ENCODE measurements at places on chromosomes 6 and 20.
A peak's percentile ranks its signal among the peaks of the same experiment; 100 is the strongest.

GRCh38 chr6:124200661-124201060, 397.0 kb downstream of the NKAIN2 start:
- H3K4me3 ChIP-seq: no peak overlapping the region
- no peaks in the 10 kb centered on the region for H3K4me1 ChIP-seq
- no peak for DNase-seq
- no peak overlapping the region for H3K27ac ChIP-seq
- no peaks in the 10 kb centered on the region for H3K27me3 ChIP-seq
- H3K36me3 ChIP-seq: no peaks in the 10 kb centered on the region

- no peaks in the 10 kb centered on the region for H3K36me3 ChIP-seq
- DNase-seq: no peak
- H3K27me3 ChIP-seq: no peaks in the 10 kb centered on the region
- H3K27ac ChIP-seq: no peak overlapping the region
- no peaks in the 10 kb centered on the region for H3K4me1 ChIP-seq
- H3K4me3 ChIP-seq: no peak overlapping the region
Observed at GRCh38 chr20:20150241-20150640, 97.9 kb downstream of the CFAP61 start.

GRCh38 chr6:1162367-1163275, 149.3 kb upstream of the FOXQ1 start:
- peaks cover 11% of the 10 kb centered on the region for H3K36me3 ChIP-seq
- no peaks in the 10 kb centered on the region for H3K27me3 ChIP-seq
- H3K4me3 ChIP-seq: no peak overlapping the region

DNA sequence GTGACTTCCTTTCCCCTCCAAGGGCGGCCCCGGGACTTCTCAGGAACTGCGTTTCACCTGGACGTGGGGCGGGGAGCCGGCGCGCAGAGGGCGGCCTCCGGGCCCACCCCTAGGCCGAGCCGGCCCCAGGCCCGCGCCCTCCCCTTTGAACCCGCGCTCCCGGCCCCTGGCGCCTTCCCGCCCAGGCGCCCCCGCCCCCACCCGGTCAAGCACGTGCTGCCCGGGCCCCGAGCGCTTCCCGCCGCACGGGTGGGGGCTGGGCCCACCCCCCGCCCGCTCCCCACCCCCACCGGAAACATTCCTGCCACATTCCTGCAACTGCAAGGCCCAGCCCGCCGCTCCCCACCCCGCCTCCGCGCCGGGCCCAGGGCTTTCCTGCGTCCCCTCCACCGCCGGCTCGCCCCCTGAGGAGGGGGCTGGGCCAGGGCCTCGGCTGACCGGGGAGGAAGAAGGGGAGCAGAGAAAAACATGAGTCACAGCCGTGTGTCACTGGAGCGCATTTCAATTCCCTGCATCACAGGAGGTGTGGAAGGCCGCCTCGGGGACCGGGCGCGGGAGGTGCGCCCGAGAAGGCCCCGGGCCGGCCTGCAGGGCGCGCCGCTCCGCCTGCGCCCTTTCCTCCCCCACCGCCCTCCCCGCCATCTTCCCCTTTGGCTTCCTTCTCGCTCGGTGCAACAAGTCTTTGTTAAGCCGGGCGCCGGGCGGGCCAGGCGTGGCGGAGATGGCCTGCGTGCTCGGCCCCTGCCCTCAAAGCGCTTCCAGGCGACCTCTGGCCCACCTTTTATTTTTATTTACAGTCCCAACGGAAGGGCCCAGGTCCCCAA, 1.2 kb upstream of the HMGA1 start:
- no peaks in the 10 kb centered on the region for H3K27me3 ChIP-seq
- peaks cover 23% of the 10 kb centered on the region for H3K36me3 ChIP-seq
- H3K4me3 ChIP-seq: peak overlapping the region; percentile 82
- DNase-seq: peak; percentile 96
- peak overlapping the region; percentile 95 for H3K27ac ChIP-seq
- peaks cover 13% of the 10 kb centered on the region for H3K4me1 ChIP-seq

DNA sequence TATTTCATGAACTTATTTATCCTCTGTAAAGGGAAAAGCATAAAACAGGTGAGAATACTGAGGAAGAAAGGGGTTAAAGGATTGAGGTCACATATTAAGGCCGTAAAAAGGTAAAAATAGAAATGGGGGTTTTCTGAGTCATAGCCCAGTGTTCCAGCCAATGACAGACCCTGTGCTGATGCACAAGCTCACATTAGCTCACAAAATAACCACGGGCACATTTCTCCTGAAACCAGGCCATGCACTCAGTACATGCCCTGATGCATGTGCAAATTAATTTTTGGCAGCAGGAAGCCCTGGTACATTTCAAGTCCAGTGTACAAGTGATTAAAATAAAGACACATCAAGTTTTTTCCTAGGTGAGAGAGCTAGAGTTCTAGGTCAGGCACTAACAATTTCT, 194.4 kb downstream of the TMEM200A start:
- DNase-seq: no peak
- H3K4me3 ChIP-seq: no peak overlapping the region
- H3K36me3 ChIP-seq: no peaks in the 10 kb centered on the region
- H3K27ac ChIP-seq: no peak overlapping the region

- H3K4me1 ChIP-seq: no peaks in the 10 kb centered on the region
- no peak for DNase-seq
- peaks cover 6% of the 10 kb centered on the region for H3K36me3 ChIP-seq
- H3K4me3 ChIP-seq: no peak overlapping the region
- no peaks in the 10 kb centered on the region for H3K27me3 ChIP-seq
- no peak overlapping the region for H3K27ac ChIP-seq
Observed at GRCh38 chr20:9052136-9052535, 16.8 kb upstream of the PLCB4 start.

DNA sequence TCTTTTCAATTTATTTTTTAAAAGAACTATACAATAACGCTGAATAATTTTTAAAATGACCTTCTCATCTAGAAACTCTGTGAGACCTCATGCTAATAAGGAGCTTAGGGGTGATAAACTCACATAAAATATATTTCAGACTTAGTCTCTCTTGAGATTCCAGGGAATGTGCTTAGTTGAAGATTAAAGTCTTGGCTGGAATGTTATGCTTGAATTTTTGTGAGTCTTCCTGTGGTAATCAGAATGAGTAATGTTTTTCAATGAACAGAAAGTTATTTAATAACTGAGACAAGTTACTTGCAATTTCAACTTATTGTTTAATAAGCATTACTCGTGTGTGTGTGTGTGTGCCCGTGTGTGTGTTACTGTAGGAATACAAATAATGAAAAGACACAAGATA, 379.9 kb upstream of the EPHA7 start:
- H3K27me3 ChIP-seq: no peaks in the 10 kb centered on the region
- no peak overlapping the region for H3K4me3 ChIP-seq
- no peaks in the 10 kb centered on the region for H3K4me1 ChIP-seq

DNA sequence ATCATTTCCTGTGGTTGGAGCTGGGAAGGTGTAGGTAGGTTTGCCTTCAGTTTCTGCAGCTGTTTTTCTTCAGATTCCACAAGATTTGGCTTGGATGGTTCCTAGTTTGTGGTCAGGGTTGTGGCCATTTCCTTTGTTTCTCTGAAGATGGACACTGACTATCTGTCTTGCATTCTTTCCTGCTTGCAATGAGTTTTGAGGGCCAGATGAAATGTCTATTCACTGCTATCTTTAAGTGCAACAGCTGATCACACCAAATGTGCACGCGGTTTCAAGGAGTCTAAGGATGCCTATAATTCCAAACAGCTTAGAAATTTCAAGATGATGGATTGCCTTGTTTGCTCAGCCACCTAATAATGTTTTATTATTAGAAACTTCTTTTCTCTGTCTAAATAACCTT, 28.4 kb downstream of the IL20RA start:
- no peak overlapping the region for H3K27ac ChIP-seq
- no peaks in the 10 kb centered on the region for H3K36me3 ChIP-seq
- H3K4me1 ChIP-seq: no peaks in the 10 kb centered on the region
- DNase-seq: no peak

DNA sequence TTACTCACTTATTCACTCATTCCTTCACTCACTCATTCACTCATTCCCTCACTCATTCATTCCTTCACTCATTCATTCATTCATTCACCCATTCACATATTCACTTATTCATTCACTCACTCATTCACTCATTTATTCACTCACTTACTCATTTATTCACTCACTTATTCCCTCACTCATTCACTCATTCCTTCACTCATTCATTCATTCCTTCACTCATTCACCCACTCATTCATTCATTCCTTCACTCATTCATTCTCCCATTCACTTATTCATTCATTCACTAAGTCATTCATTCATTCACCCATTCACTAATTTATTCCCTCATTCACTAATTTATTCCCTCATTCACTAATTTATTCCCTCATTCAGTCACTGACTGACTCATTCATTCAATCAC, 127.6 kb downstream of the EDN3 start:
- H3K27me3 ChIP-seq: no peaks in the 10 kb centered on the region
- H3K27ac ChIP-seq: no peak overlapping the region
- H3K4me1 ChIP-seq: no peaks in the 10 kb centered on the region
- DNase-seq: no peak

GRCh38 chr6:66962082-66962481, 1255.1 kb upstream of the EYS start:
- H3K27me3 ChIP-seq: no peaks in the 10 kb centered on the region
- H3K27ac ChIP-seq: no peak overlapping the region
- no peaks in the 10 kb centered on the region for H3K4me1 ChIP-seq
- no peaks in the 10 kb centered on the region for H3K36me3 ChIP-seq
- DNase-seq: no peak
- no peak overlapping the region for H3K4me3 ChIP-seq

- no peaks in the 10 kb centered on the region for H3K27me3 ChIP-seq
- H3K27ac ChIP-seq: no peak overlapping the region
- H3K4me3 ChIP-seq: no peak overlapping the region
- no peak for DNase-seq
Observed at GRCh38 chr6:7916959-7917358, 6.4 kb upstream of the TXNDC5 start.

All from H9 (cell line).